ENCODE measurements at places on chromosomes 6 and 20.

GRCh38 chr20:62405981-62406513 lies 1.0 kb downstream of the CABLES2 start:
- peak overlapping the region; percentile 1 for H3K27ac ChIP-seq
- peaks cover 3% of the 10 kb centered on the region for H3K36me3 ChIP-seq
- no peak for DNase-seq
- peaks cover 3% of the 10 kb centered on the region for H3K27me3 ChIP-seq
- H3K4me1 ChIP-seq = peaks cover 41% of the 10 kb centered on the region

GRCh38 chr6:46993846-46994245 lies 48.3 kb downstream of the ADGRF1 start:
- H3K4me3 ChIP-seq = no peak overlapping the region
- no peaks in the 10 kb centered on the region for H3K4me1 ChIP-seq
- H3K36me3 ChIP-seq = no peaks in the 10 kb centered on the region
- no peak overlapping the region for H3K27ac ChIP-seq
- DNase-seq = no peak
- H3K27me3 ChIP-seq = no peaks in the 10 kb centered on the region

DNA sequence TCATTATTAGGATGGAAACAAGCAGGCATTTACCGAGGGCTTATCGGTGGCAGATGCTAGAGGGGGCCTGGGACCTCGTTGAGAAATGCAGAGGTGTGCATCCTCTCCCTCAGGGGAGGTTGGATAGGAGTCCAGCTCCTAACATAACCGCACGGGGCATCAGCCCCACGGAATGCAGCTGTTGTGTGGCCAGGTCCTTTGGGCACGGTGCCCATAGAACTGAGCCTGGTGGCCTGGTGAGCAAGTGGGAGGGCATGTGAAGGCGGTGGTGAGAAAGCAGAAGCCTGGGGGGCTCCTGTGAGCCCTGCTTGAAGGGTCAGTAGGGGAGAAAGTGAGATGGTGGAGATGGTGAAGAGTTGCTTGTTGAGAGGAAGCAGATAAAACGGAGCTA lies 143.7 kb downstream of the CDH26 start:
- no peak overlapping the region for H3K4me3 ChIP-seq
- H3K36me3 ChIP-seq = no peaks in the 10 kb centered on the region
- no peak for DNase-seq
- no peaks in the 10 kb centered on the region for H3K27me3 ChIP-seq
- peaks cover 73% of the 10 kb centered on the region for H3K4me1 ChIP-seq

DNA sequence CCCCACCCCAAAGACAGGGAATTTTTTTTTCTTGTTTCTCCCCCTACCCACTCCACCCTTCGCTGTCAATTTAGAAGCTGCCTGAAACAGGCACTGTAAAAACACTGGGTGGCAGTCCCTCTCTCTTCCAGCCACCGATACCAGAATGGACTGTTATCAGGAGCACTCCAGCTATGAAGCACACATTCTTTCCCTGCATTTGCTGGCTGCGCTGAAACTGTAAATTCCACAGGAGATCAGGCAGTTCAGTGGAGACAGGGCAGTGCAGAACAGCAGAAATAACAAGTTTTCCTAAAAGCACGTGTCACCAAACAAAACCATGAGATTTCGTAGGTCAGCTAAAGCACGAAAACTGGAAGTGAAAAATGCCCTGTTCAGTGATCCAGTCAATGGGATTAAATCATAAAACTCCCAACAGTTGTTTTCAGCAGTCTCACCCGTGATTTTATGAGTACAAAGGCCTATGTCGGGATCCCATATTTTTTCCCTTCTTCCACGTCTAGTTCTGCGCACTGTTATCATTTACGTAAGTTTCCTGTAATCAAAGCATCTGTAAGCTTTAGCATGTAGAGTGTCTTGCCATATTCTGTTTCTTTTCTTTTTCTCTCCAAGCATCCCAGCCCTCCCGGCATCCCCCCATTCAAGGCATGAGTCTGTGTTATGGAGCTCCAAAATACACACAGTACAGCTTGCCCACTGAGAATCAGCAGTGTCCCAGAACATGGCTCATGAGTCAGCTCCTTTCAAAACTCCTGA lies 359.9 kb upstream of the EPHA7 start:
- no peak overlapping the region for H3K27ac ChIP-seq
- no peaks in the 10 kb centered on the region for H3K36me3 ChIP-seq
- no peak for DNase-seq
- H3K4me3 ChIP-seq = no peak overlapping the region
- H3K4me1 ChIP-seq = no peaks in the 10 kb centered on the region

DNA sequence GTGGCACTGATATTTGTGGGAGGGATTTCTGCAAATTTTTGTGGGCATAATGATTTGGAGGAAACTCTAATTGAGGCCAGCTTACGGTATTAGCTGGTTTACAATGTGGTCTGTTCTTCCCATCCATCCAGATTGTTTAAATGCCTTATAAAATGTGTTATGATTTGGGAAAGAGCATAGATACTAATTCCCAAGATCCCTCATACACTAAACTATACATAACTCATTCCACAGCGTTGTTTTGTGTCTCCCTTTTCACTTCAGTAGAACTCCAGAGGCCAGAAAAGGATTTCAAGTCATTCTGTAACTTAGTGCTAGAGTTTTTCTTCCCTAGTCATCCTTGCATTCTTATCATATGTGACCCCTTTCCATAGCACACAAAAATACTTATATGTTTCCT lies 292.6 kb upstream of the NT5E start:
- DNase-seq = no peak
- H3K27me3 ChIP-seq = no peaks in the 10 kb centered on the region
- H3K4me3 ChIP-seq = no peak overlapping the region
- H3K36me3 ChIP-seq = no peaks in the 10 kb centered on the region
- H3K27ac ChIP-seq = no peak overlapping the region

DNA sequence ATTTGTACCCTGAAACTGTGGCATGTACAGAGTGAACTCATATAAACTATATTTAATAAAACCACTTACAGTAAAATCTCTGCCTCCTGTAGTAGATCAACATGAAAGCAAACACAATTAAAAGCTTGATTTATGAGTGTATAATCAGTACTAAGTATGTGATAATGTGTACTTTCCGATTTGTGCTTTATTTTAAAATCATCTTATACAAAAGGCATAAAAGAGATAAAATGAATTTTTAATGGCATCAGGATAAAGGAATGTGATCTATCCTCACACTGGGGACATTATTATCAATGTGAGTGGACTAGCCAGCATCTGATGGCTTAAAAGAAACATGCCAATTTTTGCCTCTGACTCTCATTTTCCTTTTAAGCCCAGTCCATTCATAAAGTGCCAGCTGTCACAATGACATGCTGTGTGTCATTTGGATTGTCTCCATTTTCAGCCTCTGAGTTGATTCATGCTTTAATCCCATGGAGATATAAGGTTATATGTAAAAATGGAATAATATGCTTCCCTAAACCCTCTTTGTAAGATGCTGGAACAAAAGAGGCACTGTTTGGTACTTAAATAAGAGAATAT lies 831.6 kb upstream of the EYS start:
- H3K27me3 ChIP-seq = no peaks in the 10 kb centered on the region
- H3K4me3 ChIP-seq = no peak overlapping the region
- H3K36me3 ChIP-seq = no peaks in the 10 kb centered on the region
- H3K27ac ChIP-seq = no peak overlapping the region
- no peak for DNase-seq

GRCh38 chr6:47262231-47262630 lies 47.5 kb downstream of the TNFRSF21 start:
- no peaks in the 10 kb centered on the region for H3K36me3 ChIP-seq
- no peak for DNase-seq
- no peak overlapping the region for H3K4me3 ChIP-seq
- H3K4me1 ChIP-seq = no peaks in the 10 kb centered on the region
- no peak overlapping the region for H3K27ac ChIP-seq

GRCh38 chr6:126118058-126118755 lies 131.9 kb downstream of the TRMT11 start:
- no peaks in the 10 kb centered on the region for H3K36me3 ChIP-seq

DNA sequence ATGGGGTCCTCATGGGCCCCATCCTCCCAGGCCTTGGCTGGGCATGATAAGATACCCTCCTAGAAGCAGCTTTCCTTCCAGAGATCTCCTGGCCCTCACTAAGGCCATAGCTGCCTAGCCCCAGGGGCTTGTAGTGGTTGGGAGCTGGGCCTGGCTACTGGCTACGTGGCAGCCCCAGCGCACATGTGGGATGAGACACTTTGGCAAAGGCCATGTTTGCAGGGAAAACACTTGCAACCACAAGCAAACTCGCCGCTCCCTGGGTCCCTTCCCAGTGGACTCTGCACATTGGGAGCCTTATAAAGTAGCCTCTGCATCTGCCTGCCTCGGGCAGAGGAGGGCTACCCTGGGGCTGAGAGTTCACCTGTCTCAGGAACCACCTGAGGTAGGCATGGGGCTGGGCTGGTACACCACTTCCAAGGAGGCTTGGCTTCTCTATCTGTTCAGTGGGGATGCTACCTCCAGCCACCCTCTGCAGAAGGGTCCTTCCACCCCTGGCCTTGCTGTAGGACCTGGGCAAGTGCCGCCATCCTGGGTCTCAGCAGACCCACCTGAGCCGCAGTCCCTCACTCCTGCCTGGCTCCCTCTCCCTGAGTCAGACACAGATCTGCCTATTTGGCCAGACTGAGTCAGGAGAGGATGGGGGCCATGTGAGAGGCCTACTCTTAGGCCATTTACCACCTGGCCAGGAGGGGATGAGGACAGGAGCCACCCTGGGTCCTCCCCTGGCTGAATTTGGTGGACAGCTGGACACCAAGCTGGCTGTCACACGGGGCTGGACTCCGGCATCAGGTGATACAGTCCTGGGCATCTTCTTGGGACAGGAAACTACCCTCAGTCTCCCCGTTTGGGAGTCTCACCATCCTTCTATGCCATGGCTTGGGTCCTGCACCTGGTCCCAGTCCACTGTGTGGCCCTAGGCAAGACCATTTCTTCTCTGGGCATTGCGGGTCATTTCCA lies at the start of gene BPIFB2:
Gene BPIFB2 (plus strand): TSS at position 329 of the 960 bp plus-strand sequence. CDS start 871 bp downstream, outside the sequence.
- no peaks in the 10 kb centered on the region for H3K36me3 ChIP-seq
- no peak within 1 kb of the TSS for H3K27ac ChIP-seq
- no peak for DNase-seq
- no peak within 1 kb of the TSS for H3K4me3 ChIP-seq

DNA sequence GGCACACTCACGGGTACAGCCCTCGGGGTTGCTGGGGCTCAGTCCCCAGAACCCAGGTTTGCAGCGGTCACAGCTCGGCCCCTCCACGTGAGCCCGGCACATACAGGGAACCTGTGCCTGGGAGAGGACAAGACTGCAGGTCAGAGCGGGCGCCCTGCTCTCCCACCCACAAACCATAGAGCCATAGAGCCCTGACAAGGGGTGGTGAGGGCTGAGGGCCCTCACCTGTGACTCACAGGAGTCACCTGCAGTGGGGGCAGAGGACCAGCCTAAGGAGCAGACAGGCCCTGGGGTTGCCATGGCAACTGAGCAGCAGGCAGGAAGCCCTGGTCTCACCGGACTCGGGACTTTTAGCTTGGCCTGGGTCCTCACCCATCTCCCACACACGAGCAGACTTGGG lies 30.8 kb downstream of the LAMA5 start:
- H3K27ac ChIP-seq = no peak overlapping the region
- H3K4me1 ChIP-seq = peaks cover 12% of the 10 kb centered on the region
- H3K4me3 ChIP-seq = no peak overlapping the region
- no peaks in the 10 kb centered on the region for H3K36me3 ChIP-seq

GRCh38 chr20:34525709-34526416 lies 9.6 kb downstream of the DYNLRB1 start:
- H3K4me1 ChIP-seq = no peaks in the 10 kb centered on the region
- H3K4me3 ChIP-seq = no peak overlapping the region
- H3K27me3 ChIP-seq = no peaks in the 10 kb centered on the region
- H3K27ac ChIP-seq = peak overlapping the region; percentile 48
- DNase-seq = no peak

DNA sequence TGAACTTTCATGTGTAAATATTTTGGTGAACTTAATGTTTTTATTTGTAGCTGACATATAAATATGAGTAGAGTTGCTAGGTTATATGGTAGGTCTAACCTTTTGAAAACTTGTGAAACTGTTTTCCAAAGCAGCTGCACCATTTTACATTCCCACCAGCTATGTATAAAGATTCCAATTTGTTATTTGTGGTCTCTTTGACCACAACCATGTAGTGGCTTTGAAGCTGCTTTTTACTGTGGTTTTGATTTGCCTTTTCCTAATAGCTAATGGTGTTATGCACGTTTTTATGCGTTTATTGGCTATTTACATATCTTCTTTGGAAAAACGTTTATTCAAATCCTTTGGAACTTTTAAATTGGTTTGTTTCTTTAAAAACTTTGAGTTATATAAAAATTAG lies 10.3 kb downstream of the CST3 start:
- DNase-seq = no peak
- H3K4me3 ChIP-seq = no peak overlapping the region
- H3K27ac ChIP-seq = no peak overlapping the region
- H3K36me3 ChIP-seq = peaks cover 2% of the 10 kb centered on the region
- peaks cover 62% of the 10 kb centered on the region for H3K4me1 ChIP-seq
- H3K27me3 ChIP-seq = no peaks in the 10 kb centered on the region

- H3K4me1 ChIP-seq = peaks cover 2% of the 10 kb centered on the region
- H3K36me3 ChIP-seq = peaks cover 3% of the 10 kb centered on the region
- no peak overlapping the region for H3K27ac ChIP-seq
- H3K27me3 ChIP-seq = no peaks in the 10 kb centered on the region
- DNase-seq = no peak
These were observed 49.1 kb downstream of the SYTL3 start for GRCh38 chr6:158698931-158699330.
